ENCODE measurements at places on chromosomes 11 and 22.

- no peak for DNase-seq
Measured at GRCh38 chr11:113538451-113539412, 63.5 kb upstream of the DRD2 start.

- DNase-seq = no peak
Measured at GRCh38 chr11:58395581-58395980, 11.1 kb downstream of the OR5B3 start.

- no peak for DNase-seq
Measured at GRCh38 chr11:74471668-74472429, 4.5 kb upstream of the KCNE3 start.

DNA sequence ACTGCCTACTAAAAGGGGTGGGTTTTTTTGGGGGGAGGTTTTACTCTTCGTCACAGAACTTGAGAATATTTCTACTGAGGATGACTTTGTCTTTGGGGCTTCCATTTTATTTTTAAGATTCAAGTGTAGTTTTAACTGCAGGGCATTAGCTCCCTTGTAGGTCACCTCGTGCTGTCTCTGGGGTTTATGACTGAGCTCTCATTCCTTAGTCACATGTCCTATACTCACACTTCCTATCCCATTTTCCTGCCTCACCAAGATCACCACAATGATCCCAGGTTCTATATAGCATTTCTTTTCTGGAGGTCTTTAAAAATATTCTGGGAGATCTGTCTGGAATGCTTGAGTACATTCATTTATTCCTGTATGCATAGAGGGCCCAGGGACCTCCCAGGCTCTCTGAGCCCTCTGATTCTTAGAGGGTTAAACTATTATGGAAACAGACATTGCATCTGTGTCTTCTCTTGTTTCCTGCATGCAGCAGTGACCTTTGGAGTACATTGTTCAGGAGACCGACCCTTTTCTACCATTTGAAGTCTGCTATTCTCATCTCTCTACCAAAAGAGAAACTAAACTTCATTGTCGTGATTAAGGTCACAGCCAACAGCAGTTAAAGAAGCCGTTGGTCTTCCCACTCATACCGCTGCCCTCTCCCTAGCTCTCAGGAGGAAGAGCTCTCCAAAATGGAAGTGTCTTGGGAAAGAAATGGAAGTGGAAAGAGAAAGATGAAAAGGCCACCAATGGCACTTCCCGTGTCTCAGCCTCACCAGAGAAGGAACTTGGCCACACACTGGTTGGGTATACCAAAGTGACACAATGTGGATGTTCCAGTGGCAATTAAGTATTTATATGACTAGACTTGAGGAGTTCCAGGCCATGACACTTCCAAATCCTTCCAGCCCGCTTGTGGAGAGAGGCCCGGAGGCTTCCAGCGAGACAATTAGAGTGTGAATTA lies 77.5 kb downstream of the ZBTB16 start:
- no peak for DNase-seq

DNA sequence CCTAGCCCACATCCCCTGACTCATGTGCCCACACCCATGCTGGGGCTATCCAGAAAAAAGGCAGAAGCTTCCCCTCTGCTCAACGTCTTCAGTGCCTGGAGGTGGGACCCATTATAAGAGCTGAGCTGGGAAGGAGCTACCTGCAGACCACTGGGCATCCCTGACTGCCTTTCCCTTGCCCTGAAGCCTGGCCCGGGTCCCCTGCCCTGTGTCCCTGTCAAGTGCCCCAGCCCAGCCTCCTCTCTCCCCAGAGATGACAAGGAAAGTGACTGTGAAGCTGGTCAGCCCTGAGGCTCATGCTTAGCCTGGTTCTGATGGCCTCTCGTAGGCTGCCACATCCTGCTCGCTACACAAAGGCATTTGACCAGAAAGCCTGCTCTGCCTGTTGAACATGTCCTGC lies 140.4 kb downstream of the PARVA start:
- DNase-seq = no peak

All from stimulated activated CD8-positive, alpha-beta memory T cell treated with anti-CD3 and anti-CD28 coated beads, Interleukin-4, amount 100 ng/mL, for 24 hours (primary cell).